Gastroesophageal sphincter (tissue), 4 donors: ENCODE measurements at places on chromosomes 2 and 18. TPM values are rescaled to one million over a fixed set of nuclear protein-coding genes. Genes with fewer than 3 reads are reported as not detected.

The ATOH8 gene
- total RNA-seq, result 79.5 TPM

The CDCA7 gene
- 5.2 TPM for total RNA-seq

The EPHA4 gene
- total RNA-seq, result 28.9 TPM

The GPC1 gene
- total RNA-seq, result 22.5 TPM

The SMCHD1 gene
- 81.6 TPM for total RNA-seq

The IL1RN gene
- 2.8 TPM for total RNA-seq

The GKN1 gene
- 0.62 TPM for total RNA-seq

The LINC00305 gene
- total RNA-seq, result not detected

- H3K27ac ChIP-seq, result no peak overlapping the region
- no peaks in the 10 kb centered on the region for H3K27me3 ChIP-seq
- ATAC-seq, result no peak
Measured at GRCh38 chr2:54740333-54740732, 16.9 kb downstream of the EML6 start.

- H3K4me3 ChIP-seq, result no peak overlapping the region
- H3K27me3 ChIP-seq, result no peaks in the 10 kb centered on the region
- H3K36me3 ChIP-seq, result no peaks in the 10 kb centered on the region
- H3K4me1 ChIP-seq, result peaks cover 33% of the 10 kb centered on the region
Measured at GRCh38 chr18:45251236-45251635, 364.0 kb upstream of the SLC14A2 start.

GRCh38 chr2:209908511-209908910 is 93.9 kb upstream of the RPE start:
- ATAC-seq, result no peak
- no peak overlapping the region for H3K27ac ChIP-seq
- no peaks in the 10 kb centered on the region for H3K4me1 ChIP-seq

DNA sequence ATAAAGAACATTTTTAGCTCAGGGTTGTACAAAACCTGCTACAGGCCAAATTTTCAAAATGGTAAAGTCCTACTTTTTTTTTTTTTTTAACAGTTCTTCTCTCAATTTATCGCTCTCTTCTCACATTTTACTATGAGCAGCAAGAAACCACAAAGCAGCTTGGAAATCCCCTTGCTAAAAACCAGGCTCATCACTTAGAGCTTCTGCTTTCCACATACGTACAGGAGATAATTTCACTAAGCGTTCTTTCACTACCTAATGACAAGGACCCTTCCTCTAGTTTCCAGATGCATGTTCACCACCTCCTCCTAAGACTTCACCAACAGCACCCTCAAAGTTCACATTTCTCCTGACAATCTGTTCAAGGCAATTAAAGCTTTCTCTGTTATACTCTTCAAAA is 294.9 kb upstream of the CYRIA start:
- H3K4me1 ChIP-seq, result no peaks in the 10 kb centered on the region
- no peak overlapping the region for H3K27ac ChIP-seq
- no peak overlapping the region for H3K4me3 ChIP-seq
- ATAC-seq, result no peak
- no peaks in the 10 kb centered on the region for H3K36me3 ChIP-seq

DNA sequence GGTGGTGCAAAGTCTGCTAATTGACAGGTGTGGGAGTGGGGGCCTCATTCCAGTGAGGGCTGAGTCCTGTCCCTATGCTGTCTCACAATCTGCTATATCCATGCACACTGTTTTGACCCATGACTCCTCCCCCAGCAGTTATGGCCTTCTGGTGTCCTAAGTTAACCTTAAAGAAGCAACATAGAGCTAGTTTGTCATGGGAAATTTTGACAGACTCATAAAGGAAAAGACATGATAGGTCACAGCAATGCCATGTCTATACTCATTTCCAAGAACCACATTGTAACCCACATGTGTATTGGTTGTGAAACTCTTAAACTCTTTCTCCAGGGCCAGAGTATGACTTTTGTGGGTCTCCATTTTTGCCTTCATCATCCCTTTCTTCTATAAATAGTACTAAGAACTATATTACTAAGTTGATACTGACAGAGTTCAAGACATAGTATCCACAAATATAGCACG is 78.2 kb upstream of the SLC1A4 start:
- no peaks in the 10 kb centered on the region for H3K36me3 ChIP-seq
- no peaks in the 10 kb centered on the region for H3K4me1 ChIP-seq
- H3K4me3 ChIP-seq, result no peak overlapping the region
- no peak for ATAC-seq
- H3K27ac ChIP-seq, result no peak overlapping the region

DNA sequence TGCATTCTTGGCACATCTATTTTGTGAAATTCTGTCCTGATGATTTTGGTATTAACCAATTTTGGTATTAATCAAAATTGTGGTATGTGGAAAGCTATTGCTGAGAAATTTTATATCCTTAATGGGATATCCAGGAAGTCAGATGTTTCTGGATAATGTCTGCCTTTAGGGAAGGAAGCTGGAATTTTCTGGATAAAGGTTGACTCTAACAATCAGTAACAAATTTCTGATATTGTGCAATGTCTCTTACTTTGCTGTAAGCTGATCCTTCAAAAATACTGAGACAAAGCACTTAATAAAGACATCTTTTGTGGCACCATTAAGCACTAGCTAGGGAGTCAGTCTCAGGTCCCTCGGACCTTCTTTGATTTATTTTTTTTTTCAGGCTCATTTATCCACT is 100.8 kb upstream of the UGP2 start:
- no peaks in the 10 kb centered on the region for H3K27me3 ChIP-seq
- no peaks in the 10 kb centered on the region for H3K4me1 ChIP-seq

GRCh38 chr2:121955872-121956271 is 200.4 kb downstream of the TSN start:
- no peak for ATAC-seq
- H3K4me1 ChIP-seq, result no peaks in the 10 kb centered on the region
- no peaks in the 10 kb centered on the region for H3K36me3 ChIP-seq

- H3K4me3 ChIP-seq, result no peak overlapping the region
- ATAC-seq, result no peak
- no peaks in the 10 kb centered on the region for H3K4me1 ChIP-seq
- H3K27ac ChIP-seq, result no peak overlapping the region
- H3K27me3 ChIP-seq, result peaks cover 9% of the 10 kb centered on the region
Measured at GRCh38 chr2:230914886-230915285, 10.2 kb downstream of the GPR55 start.

- H3K4me3 ChIP-seq, result no peak overlapping the region
- ATAC-seq, result no peak
- no peaks in the 10 kb centered on the region for H3K4me1 ChIP-seq
- no peaks in the 10 kb centered on the region for H3K36me3 ChIP-seq
Measured at GRCh38 chr2:180524499-180524898, 455.9 kb upstream of the UBE2E3 start.

DNA sequence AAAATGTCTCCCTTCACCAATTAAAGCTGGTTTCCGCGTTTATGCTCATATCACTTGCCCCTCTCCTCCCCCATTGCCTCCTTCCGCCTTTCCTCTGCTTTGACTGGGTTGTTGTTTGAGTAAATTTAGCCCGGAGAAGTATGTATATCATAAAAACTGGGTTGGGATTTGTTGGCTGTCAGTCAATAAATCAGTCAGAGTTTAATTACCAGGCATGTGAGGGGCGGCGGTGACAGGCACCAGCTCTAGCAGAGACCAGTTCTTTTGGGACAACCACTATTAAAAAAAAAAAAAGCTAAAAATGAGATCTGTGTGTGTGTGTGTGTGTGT is 382.4 kb upstream of the SMIM21 start:
- H3K27me3 ChIP-seq, result no peaks in the 10 kb centered on the region
- H3K4me3 ChIP-seq, result no peak overlapping the region
- no peaks in the 10 kb centered on the region for H3K36me3 ChIP-seq
- H3K4me1 ChIP-seq, result no peaks in the 10 kb centered on the region
